ENCODE measurements at places on chromosomes 1 and 21. TPM values are rescaled to one million over a fixed set of nuclear protein-coding genes. Genes with fewer than 3 reads are reported as not detected.

DNA sequence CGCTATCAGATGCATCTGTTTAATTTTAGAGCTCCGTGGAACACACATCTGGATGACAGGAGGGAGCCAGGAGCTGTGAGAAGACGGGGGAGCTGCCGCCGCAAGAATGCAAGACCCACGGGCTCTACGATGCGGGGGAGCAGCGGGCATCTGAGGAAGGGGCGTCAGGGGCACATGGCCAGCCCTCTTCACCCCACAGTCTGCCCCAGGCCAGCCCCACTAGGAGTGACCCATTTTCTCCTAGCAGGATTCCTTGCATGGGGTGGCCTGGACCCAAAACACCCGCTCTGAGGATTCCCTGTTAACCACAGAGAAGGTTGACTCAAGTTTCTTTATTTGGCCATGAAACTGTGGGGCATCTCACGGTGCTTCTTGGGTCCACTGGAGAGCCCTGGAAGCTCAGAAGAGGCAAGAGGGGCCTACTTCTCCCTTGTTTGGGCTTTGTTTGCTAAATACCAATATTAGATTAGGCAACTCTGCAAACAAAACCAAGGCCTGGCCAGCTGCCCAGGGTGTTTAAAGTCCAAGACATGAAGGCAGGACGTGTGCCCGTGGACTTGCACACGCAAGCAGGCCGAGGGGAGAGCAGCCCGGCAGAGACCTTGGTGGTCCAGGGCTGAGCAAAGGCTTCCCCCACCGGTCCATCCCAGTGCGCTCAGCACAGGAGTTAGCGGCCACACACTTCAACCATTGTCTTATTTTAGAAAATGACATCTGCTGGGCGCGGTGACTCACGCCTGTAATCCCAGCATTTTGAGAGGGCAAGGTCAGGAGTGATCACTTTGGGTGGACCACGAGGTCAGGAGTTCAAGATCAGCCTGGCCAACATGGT lies 89.8 kb downstream of the DHRS3 start:
- DNase-seq = no peak

DNA sequence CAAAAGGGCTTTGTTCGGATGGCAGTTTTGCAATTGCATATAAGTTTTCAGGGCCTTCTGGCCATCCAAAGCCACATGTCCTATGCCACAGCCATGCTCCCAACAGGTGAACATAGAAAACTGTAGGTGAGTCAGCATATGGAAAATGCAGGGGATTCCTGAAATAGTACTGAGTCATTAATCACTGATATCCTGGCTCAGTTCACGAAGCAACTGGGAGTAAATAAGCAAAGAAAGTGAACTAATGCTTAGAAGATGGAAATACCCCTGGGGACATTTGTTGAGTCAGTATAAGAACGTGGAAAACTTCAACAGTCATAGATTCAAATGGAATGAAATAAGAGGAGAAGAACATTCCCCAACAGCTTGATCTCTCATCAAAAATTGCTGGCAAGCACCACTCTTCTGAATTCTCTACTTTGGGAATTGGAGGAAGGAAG lies 148.9 kb upstream of the RUNX1 start:
- no peak for DNase-seq

DNA sequence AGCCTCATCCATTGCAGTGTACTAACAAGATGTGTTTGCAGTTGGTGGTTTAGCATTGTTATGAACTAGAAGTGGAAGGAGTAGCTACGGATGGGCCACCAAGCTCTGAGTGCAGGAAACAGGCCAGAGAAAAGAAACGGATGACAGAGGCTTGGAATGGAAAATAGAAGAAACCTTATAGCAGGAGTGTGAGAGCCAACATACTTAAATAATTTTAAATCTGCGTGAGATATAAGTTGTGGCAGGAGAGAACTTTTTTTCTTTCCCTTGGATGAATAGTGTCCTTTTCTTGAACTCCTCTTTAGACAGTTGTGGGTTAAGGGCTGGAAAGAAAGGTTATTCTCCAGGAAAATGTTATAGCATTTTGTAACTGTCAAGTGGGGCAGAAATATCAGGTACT lies 54.2 kb downstream of the RGL1 start:
- DNase-seq = no peak

The NUDT4B gene
- not detected for total RNA-seq

- DNase-seq = no peak
Observed at GRCh38 chr1:194161591-194161990, 975.2 kb upstream of the B3GALT2 start.

DNA sequence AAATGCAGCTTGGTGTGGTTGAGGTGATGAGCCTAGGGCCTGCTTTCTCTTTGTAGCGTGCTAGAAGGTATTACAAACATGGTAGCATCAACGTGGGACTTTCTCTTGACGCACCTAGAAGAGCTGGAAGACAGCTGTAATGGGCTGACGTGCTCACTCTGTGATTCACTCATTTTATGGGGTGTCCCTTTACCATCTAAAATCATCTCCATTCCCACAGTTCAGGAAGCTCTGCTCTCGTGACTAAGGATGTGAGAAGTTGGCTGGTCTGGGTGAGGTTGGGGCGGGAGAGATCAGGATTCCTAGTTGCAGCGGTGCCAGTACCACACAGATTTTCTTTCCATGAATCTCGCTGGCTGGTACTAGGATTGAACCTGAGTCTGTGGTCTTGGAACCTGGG lies 4.2 kb downstream of the HTR6 start:
- no peak for DNase-seq

- DNase-seq = no peak
Observed at GRCh38 chr1:39642796-39643195, 3.4 kb upstream of the HEYL start.

Data from T-helper 17 cell (primary cell).